Stomach (tissue), 19 donors: ENCODE measurements at places on chromosomes 7 and 10. TPM values are rescaled to one million over a fixed set of nuclear protein-coding genes. Genes with fewer than 3 reads are reported as not detected.
A peak's percentile ranks its signal among the peaks of the same experiment; 100 is the strongest.

Gene SLK
- 94.5 TPM for total RNA-seq

DNA sequence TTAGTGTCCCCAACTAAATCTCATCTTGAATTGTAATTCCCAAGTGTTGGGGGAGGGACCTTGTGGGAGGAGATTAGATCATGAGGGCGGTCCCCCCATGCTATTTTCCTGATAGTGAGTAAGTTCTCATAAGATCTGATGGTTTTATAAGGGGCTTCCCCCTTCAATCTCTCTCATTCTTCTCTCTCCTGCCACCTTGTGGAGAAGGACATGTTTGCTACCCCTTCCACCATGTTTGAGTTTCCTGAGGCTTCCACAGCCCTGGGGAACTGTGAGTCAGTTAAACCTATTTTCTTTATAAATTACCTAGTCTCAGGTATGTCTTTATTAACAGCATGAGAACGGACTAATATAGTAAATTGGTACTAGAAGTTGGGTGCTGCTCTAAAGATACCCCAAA is 365.6 kb downstream of the ANKRD7 start:
- no peak for DNase-seq

DNA sequence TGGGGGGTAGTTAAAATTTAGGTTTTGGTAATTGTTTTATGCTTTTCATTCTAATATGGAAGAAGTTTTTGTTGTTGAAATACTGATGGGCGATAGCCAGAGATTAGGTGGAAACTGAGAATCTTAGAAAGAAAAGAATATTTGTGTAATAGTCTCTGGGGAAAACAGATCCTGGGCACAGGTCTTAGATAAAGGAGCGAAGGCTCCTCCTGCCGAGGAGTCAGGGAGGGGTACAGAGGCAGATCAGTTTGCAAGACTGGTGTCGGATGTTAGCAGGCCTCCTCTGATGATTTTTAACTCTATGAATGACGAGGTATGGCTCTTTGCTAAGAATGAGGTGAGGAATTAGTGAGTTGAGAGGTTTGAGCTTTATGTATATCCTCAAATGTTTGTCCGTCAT is 339.7 kb downstream of the HGF start:
- no peak for DNase-seq

GRCh38 chr7:139361523-139361922 is 1.8 kb downstream of the LUC7L2 start:
- no peak for DNase-seq

- no peak for DNase-seq
Observed at GRCh38 chr10:26628395-26628794, 69.1 kb upstream of the PDSS1 start.

DNA sequence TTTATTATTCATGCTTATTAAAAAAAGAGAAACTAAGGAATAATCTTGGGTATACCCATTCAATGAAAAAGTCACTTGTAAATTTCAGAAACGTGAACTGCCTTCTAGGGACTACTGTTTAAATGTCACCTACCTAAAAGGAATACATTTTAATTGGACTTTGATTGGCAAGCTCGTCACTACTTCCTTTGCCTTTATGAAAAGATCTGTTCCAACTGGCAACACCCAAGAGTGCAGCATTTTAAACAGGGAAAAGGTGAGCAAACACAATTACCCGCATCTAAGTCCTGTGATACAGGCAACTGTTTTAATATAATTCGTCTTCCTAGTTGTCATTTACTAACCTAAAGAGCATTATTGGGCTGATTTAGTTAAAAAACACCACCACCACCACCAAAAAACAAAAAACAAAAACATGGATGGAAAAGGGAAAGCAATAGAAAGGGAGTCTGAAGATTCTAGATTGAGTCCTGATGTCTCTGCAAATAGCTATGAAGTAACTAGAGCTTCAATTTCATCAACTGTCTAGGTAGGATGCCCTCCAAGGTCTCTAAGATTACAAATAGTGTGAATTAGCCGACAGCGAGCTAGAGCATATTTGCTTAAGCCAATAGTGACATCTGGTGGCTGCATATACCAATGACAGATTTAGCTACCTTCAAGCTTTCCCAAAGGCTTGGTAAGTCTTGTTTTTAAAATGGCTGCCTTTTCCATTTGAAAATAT is 33.8 kb upstream of the ICA1 start:
- peak; percentile 94 for DNase-seq

GRCh38 chr10:116085323-116085722 is 187.7 kb downstream of the GFRA1 start:
- DNase-seq: peak; percentile 37
